ENCODE measurements at places on chromosomes 4 and X.

- no peak for DNase-seq
Measured at GRCh38 chr4:2301806-2302205, 39.9 kb upstream of the MXD4 start.

- no peak for DNase-seq
Measured at GRCh38 chr4:31657859-31658570, 937.8 kb downstream of the PCDH7 start.

DNA sequence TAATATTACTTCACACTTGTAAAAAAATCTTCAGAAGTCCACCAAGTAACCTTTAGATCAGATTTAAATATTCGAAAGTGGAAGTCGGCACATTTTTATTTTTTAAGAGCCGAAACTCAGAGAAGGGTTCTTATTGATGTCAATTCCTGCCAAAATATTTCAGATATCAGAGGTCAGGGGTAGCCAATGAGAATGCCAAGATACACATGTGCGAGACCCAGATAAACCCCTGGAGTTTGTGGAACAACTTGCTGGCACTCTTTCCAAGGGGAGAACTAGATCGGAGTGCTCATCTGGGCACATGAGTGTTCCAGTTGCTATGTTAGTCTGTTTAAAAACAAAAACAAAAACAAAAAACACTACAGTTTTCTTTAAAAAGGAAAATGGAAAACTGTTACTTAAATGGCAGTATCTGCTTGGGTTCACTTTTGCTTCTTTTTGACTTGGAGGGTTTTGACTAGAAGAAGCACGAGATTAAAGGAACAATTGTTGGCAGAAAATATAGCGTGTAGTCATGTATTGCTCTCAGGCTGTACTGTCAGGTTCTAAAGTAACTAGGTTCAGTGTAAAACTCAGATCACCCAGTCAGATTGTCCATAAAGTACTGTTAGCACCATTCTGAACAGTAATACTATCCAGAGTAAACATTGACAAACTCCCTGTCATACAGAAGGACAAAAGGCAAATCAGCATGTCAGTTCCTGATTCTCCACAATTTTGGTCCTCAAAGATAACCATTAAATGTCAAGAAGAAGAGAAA is 188.0 kb upstream of the PACRGL start:
- DNase-seq, result no peak

DNA sequence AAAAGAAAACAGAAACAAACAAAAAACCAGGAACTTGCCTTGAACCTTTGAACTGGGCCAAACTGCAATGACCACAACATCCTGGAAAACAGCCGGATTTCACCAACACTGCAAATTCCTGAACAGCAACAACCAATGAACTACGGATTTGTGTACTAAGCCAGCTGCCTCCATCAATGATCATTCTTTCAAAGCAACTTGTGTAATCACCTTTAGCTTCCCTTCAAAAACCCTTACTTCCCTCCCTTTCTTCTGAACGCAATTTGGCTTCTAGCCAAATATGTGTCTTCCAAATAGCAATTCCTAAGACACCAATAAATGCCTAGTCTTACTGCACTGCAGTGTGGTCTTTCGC is 98.5 kb upstream of the FAM47C start:
- no peak for DNase-seq

DNA sequence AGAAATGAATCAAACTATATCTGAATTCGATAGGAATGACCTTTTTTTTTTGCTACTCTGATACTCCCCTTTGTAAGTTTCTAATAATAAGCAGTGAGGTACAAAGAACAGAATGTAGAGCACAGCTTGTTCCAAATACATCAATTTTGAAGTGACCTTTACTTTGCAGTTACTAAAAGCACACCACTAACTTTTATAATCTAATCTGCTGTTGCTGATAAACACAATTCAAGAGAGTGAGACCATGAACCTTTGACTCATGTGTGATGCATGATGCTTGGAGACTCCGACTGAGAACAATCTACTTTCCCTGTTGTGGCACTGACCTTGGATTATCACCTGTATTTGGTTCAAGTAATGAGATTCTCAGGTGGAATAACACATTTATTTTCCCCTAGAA is 91.6 kb upstream of the GNPDA2 start:
- DNase-seq, result no peak

GRCh38 chrX:72304877-72305276 is 837 bp downstream of the CITED1 start:
- DNase-seq, result no peak

GRCh38 chr4:121449416-121449815 is 68.6 kb upstream of the QRFPR start:
- no peak for DNase-seq

DNA sequence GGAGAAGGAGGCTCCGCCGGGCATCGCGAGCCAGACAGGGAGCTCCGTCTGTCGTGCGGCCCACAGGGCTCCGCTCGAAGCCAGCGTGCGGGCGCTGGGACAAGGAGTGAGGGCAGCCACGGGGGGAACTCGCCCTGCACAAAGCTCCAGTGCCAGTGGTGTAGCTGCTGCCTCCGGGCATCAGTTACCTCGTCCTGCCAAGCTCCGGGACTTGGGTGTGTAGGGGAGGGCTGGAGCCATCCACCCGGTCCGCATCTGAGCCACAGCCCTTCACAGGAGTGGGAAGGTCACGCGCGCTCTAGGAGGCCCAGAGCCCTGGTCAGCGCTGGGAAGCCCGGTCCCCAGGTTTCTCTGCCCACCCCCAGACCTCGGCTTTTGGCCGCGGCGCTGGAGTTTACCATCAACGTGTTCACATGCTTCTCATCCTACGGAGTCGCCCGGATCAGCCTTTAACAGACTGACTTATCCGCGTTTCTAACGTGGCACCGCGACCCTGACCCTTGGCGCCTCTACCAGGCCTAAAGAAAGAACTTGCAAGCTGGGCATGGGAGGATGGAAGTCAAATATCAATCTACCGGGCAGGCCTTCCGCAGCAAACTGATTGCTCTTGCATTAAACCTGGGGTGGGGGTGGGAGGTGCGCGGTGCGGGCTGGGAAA is 8.4 kb upstream of the PRDM8 start:
- DNase-seq, result no peak

DNA sequence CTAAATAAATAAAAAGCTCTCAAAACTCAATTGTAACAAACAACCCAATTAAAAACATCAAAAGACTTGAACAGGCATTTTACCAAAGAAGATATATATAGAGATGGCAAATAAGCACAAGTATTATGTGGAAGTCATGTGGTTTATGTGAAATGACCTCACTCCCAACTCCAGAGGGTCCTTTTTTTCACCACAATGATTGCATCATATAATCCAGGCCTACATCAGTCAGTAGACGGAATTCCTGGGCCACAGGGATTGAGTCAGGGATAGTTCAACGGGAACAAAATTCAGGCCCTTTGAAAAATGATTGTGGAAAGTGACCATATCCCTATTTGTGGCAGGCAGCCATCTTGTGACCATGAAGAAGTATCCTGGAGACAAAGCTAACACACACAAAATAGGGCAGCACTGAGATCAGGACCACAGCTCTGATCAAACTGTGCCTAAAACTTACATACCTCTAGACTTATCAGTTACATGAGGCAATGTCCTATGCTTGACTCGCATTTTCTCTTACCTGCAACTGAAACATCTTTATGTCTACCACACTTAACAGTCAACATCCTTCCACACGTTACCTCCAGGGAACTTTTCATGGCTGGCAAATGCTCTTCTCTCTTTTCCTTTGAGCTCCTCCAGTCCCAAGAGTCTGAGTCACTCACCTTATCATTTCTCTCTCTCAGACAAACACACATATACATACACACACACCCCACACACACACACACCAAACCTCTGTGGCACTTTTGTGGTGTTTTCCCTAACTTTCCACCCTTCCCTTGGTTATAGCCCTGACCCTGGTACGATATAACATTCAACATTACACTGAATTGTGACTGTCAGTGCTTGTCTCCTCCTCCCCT is 113.5 kb downstream of the PHF8 start:
- no peak for DNase-seq

DNA sequence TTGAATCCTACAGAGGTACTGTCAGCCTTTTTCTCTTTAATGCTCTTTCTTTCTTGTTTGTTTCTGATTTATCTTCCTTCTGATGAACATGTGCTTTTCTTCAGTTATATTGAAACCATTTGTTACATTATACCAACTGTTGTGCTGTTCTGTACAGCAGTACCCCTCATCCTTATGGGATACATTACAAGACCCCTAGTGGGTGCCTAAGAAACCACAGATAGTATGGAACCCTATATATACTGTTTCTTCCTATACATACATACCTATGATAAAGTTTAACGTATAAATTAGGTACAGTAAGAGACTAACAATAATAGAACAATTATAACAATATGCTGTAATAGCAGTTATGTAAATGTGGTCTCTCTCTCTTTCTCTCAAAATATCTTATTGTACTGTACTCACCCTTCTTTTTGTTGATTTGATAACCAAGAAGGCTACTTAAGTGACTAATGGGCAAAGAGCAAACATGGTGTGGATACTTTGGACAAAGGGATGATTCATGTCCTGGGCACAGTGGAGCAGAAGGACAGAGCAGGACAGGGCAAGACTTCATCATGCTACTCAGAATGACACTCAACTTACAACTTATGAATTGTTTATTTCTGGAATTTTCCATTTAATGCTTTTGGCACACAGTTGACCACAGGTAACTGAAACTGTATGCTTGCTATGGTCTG is 10.7 kb upstream of the YIPF7 start:
- DNase-seq, result no peak

DNA sequence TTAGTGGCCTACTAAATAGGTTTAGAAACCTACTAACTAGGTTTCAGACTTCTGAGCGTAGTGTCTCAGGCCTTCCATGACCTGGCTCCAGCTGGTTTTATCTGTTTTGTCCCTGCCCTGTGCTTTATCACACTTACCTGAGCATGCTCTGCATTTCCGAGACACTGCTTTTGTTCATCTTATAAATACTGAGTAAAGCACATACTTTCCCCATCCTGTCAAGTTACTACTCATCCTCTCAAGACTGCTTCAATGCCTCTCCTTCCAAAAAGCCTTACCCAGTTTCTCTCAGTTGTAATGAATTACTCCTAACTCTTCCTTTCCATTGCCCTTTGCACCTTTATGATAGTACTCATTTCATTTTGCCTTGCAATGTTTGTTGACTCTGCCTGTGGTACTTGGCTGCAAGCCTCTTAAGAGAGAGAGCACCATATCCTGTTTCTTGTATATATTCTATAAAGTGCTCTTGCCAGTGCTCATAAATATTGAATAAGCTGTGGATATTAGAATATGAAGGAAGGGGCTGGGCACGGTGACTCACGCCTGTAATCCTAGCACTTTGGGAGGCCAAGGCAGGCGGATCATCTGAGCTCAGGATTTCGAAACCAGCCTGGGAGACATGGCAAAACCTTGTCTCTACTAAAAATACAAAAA is 34.4 kb downstream of the SLAIN2 start:
- no peak for DNase-seq

DNA sequence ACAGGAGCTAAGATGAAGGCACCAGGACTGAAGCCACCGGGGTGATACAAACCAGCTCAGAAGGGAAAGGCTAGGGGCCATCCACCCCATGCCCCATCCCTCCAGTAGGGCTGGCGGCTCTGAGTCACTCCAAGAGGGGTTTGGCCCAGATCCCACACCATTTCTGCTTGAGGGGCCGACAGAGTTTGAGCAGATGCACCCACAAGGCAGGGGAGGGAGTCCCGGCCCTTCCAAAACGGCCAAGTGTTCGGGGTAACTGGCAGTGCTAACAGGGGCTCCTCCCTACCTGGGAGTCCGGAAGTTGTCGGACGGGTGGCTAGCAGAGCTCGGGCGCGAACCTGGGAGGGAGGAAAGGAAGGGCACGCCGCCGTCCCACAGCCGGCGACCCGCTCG is 412 bp downstream of the SLC10A3 start:
- no peak for DNase-seq

- DNase-seq, result no peak
Measured at GRCh38 chr4:165331359-165331758, 3.9 kb downstream of the MSMO1 start.

GRCh38 chr4:184066584-184067300 is 150.9 kb downstream of the ENPP6 start:
- DNase-seq, result no peak

GRCh38 chr4:96677499-96677898 is 837.6 kb downstream of the PDHA2 start:
- DNase-seq, result no peak

GRCh38 chrX:39705290-39705689 is 392.5 kb downstream of the BCOR start:
- no peak for DNase-seq

- DNase-seq, result no peak
Measured at GRCh38 chrX:148991502-148991901, 491.1 kb downstream of the AFF2 start.

- no peak for DNase-seq
Measured at GRCh38 chr4:55183926-55184599, 58.7 kb upstream of the KDR start.

DNA sequence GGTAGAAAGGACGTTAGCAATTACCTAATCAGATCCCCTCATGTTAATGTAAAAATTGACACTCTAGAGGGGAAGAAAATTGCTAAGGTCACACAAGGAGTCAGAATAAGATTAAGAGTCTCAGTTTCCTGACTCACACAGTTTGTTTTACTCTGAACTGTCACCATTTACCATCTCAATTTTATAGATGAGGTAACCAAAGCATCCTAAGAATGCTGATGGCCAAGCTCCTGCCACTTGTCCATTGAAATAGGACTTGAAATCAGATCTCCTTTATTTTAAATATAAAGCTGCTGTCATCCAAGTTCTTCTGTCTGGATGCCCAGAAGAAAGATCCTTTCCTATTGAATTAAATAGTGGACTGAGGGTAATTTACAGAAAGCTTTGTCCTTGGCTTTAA is 114.8 kb upstream of the VAMP7 start:
- no peak for DNase-seq

- no peak for DNase-seq
Measured at GRCh38 chr4:53748328-53748772, 157.1 kb upstream of the LNX1 start.

DNA sequence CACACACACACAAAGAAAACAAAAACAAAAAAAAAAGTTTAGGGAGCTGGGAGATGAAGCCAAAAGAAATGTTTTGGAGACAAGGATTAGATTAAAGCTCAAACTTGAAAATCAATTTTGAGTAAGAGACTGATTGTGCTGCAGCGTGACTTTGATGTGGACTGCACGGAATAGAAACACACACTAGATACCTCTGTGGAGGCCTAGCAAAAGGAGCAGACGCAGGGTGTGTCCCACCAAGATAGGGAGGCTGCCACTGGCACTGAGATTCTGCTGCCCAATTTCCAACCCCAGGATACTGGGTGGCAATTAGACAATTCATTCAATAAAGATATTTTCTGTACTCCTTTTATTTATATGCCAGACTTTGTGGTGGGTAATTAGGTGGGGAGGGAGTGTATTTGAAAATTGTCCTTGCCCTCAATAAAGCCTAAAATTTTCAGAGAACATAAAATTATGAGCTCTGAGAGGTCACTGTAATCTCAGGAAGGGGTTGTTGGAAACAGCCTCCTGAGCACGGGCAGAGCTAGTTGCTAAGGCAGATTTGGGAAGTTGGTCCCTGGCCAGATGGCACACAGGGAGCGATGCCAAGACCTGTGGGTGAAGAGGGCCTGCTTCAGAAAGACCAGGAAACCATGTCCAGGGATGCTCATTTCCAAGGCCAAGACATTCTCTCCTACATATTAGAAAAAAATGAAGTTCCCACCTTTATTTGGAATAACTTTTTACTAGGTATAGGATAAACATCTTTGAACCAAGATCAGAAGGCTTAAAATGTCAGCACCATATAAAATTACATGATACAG is 1.9 kb upstream of the PPP3CA start:
- no peak for DNase-seq

GRCh38 chr4:137125011-137125410 is 407.3 kb downstream of the PCDH18 start:
- no peak for DNase-seq

- no peak for DNase-seq
Measured at GRCh38 chr4:146368209-146368608, 153.5 kb downstream of the SLC10A7 start.
